ENCODE measurements at places on chromosomes 5 and 9.

DNA sequence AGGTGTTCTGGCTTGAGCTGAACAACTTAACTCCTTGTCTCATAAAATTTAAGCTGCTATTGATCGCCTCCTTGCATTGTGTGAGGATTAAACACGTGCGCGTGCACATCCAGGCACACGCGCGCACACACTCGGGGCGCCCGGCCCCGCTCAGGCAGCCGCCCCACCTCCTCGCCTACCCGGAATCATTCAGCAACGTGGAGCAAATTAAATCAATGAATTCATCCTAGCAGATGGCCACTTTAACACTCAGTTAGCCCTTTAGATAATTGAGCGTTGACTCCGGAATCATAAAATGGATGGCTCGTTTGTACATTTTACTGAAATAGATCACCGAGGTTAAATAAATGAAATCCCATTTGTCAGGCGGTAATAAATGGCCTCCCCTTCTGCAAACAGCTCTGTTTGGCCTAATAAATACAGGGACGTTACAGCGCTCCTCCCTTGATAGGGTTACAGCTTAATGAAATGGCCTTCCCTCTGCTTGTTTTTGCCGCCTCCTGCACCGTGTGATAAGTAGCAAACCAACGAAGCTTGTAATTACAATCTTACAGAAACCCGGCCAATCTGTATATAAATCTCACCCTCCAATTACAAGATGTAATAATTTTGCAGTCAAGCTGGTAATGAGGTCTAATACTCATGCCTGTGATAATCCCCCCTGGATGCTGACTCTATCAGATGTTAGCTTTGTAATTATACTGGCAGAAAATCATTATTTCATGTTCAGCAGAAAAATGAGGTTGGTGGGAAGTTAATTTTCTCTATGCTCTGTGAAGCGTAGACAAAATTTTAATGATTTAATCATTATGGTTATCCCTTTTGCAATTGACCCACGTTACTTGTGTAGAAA is 229.7 kb upstream of the IRX4 start:
- no peak for DNase-seq

DNA sequence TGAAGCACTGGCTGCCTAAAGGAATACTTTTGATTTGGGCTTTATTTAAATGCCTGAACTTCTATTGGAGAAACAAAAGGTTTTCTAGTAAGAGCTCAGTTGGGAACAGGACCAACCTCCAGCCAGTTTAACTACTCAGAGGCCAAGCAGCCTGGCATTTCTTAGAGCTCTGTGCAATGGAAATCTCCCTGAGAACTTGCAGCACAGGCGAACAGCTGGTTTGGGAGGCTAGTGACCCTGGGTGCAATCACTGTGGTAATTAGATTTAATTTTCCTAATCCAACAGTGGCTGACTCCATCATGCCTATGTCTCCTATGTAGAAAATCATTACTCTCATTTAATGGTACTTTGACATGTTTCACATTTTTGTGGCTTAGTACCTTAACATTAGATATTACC is 1.0 kb upstream of the CDH6 start:
- no peak for DNase-seq

DNA sequence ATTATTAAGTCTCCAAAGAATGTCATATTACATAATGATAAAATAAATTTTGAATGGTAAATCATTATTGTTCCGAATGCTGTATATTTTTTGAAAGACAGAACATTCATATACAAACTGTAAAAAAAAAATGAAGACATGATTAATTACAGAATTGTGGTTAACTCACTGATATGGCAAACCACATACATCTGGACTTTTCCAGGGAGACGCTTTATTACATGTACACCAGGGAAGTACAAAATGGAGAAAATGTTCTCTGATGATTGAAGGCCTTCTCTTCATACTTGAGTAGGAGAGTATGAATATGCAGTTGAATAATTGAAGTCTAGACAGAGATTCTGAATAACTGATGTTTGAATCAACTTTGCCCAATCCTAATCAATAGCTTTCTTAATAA is 1886.9 kb downstream of the EFNA5 start:
- DNase-seq, result no peak

DNA sequence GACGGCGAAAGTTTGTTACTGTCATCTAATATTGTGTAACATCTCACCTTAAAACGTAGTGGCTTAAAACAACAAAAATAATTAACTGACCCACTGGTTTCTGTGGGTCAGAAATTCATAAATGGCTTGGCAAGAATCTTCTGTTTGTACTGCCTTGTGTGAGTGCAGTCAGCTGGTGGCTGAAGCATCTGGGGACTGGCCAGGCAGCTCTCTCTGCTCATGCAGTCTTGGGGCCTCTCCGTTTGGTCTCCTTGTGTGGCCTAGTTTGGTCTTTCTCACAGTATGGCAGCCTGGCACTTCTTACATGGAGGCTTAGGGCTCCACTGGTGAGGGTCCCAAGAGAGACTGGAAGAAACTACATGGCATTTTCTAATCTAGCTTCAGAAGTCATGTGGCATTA is 49.0 kb upstream of the CTXN3 start:
- DNase-seq, result no peak

DNA sequence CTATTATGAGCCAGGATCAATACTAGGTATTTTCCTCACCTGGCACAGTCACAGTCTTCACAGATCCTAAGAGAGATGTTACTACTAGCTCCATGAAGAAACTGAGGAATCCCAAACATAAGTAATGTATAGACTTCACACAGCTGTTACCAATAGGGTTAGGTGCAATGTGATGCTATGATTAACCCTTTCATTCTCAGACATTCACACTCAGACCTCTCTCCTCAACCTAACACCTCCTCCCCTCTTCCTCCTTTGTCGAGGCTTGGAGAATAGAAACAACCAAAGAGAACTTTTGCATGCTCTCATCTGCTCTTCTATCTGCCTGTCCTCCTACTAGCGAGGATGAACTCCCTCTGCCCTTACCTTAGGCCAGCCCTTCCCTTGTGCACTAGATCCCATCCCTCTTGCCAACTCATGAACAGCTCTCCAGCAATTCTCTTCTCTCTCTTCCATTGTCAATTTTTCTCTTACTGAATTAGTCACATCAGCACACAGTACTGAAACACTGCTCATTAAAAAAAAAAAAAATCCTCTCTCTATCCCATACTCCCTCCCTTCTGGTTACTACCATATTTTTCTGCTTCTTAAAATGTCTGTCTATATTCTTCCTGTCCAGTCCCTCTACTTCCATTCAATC is 47.7 kb downstream of the MAPKAP1 start:
- no peak for DNase-seq

- no peak for DNase-seq
These were observed 219.2 kb downstream of the PAPPA start for GRCh38 chr9:116372786-116373185.

GRCh38 chr9:9912459-9912858 is 700.3 kb downstream of the PTPRD start:
- no peak for DNase-seq

DNA sequence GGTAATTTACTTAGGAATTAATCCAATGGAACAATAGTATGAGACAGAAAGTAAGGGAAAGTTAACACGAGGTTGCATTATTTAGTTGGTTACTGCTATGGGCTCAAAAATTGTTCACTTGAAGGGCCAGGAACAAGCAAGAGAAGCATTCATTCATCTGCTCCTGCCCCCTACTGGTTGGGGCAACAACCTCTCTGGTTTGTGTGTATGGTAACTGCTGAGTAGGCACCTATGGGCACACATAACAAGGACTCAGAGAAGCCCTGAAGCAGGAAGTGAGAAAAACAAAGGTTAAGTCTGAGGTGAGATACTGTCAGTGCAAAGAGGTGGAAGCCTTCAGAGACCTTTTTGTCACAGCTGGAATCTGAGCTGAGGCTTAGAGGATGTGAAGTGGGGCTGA is 34.4 kb upstream of the RANBP6 start:
- DNase-seq, result peak; percentile 35

DNA sequence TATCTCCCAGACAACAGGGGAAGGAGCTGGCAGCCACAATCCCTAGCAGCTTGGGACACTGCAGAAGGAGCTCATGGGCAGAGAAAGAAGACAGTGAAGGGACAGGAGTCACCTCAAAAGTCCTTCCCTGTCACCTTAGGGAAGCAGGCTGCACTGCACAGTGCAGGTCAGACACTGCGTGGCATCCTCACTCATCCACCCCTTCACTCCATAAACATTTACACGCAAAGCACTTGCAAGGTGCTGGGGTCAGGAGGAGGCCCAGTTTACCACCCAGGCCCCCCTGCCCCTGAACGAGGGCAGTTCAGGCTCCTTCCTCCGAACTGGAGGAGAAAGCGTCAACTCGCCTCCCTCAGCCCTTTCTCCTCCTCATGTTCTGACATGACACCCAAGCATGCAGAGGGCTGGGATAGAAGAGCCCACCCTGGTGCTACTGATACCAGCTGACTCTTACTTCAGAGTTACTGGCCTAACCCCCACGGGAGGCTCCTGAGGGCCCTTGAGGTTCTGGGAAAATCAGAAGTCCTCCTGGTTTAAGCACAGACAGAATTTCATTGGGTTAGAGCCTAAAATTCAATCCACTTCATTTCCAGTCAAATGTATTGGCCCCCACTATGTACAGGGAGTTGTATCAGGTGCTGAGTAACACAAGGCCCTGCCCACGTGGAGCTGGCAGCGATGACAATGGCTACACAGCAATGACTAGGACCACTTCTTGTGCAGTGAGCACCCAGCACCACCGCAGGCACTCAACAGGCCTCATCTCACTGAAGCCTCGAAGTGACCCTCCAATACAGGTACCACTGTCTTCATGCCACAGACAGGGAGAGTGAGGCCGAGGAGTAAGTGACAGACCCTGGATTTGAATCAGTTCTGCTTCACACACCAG is 70.4 kb downstream of the RAPGEF1 start:
- no peak for DNase-seq

GRCh38 chr5:142334538-142334937 is 9.7 kb upstream of the SPRY4 start:
- no peak for DNase-seq

GRCh38 chr9:112396416-112396815 is 16.5 kb downstream of the HSDL2 start:
- no peak for DNase-seq

- DNase-seq, result no peak
These were observed 52.2 kb downstream of the CDC42SE2 start for GRCh38 chr5:131316026-131316425.

DNA sequence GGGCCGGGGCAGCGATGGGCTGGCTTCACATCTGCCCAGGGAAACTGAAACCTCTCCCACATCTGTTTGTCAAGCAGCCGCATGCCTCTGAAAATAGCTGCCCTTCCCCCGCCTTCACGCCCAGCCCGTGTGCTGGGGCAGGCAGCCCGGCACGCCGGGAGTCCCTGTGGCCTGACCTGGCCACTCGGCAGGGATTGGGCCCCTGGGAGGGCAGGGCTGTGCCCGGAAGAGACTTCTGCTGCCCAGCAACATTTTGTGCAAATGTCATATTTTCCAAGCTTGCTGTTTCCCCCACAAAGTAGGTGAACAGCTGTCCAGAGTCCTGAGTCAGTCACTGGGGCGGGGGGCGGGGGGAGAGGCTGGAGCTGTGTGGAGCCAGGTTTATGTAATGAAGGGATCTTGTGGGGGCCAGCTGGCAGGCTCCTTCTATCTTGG is 8.2 kb downstream of the COL27A1 start:
- no peak for DNase-seq

DNA sequence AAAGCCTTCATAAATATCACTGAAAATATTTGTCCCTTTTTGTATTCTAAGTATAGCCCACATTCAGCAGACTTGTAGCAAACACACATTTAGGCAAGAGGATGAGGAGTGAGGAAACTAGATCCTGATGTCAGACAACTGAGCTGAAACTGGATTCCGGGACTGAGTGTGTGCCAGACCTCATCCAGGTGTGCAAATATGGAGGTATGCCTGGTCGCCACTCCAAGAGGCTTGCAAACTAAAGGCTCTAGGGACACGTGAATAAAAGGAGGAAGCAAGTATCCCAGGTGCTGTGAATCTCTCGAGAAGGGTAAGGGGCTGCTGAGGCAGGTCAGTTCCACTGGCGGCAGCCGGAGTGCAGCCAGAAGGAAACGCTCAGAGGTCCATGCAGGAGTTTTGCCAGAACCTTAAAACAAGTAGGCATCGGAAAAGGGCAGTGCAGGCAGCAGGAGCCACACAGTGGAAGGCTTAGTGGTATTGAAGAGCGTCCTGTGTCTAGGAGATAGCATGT is 77.4 kb upstream of the ALDH1B1 start:
- DNase-seq, result no peak

DNA sequence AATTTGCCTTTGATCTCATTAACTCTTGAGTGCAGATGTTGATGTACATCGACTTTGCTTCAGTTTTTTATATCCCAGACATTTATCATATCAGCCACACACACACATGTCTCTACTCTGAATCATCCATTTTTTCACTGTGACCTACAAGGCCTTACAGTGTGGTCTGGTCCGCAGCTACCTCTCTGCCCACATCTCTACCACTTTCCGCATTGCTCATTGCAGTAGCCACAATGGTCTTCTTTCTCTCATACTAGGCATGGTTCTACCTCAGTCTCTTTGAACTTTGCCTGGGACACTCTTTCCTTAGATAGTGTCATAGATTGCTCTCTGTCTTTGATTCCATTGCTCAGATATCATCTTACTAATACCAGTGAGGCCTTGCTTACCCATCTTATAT is 87.9 kb upstream of the FSD1L start:
- no peak for DNase-seq

- no peak for DNase-seq
These were observed 296.9 kb downstream of the TLE4 start for GRCh38 chr9:79868567-79869189.

GRCh38 chr9:109469646-109470358 is 28.3 kb downstream of the PTPN3 start:
- peak; percentile 61 for DNase-seq

- DNase-seq, result no peak
These were observed 647 bp upstream of the MEGF9 start for GRCh38 chr9:120714846-120715388.

GRCh38 chr5:130035388-130035787 is 131.1 kb downstream of the CHSY3 start:
- no peak for DNase-seq

GRCh38 chr5:2383698-2384065 is 367.8 kb downstream of the IRX2 start:
- no peak for DNase-seq

GRCh38 chr5:154829589-154830218 is 20.7 kb downstream of the FAXDC2 start:
- peak; percentile 85 for DNase-seq

- DNase-seq, result no peak
These were observed 89.7 kb downstream of the DAP start for GRCh38 chr5:10671041-10672008.

GRCh38 chr5:10331341-10331796 is 22.1 kb upstream of the MARCHF6 start:
- no peak for DNase-seq

DNA sequence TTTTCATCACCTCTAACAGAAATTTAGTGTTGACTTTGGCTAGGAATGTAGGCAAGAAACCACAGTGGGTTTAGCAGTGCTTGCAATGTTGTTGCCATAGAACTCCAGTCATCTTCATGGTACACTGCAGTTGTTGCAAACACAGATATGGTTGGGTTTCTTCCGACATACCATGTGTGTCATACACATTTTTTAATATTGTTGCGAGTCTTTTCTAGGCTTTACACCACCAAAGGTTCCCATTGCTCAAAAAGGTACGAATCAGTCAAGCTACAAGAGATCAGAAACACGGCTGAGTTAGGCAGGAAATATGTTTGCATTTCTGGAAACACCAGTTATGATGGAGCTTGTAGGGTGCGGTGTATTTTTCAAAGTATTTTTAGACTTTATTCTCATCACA is 172.4 kb downstream of the SYK start:
- DNase-seq, result no peak

- no peak for DNase-seq
These were observed 234.8 kb downstream of the RFK start for GRCh38 chr9:76159293-76159926.
